Activated gamma-delta T cell treated with Interleukin-2 at 50 U/mL for 16 hours (primary cell): ENCODE measurements at places on chromosomes 5 and 9.

GRCh38 chr5:16740811-16741392, 124.1 kb upstream of the RETREG1 start:
- no peak for DNase-seq

DNA sequence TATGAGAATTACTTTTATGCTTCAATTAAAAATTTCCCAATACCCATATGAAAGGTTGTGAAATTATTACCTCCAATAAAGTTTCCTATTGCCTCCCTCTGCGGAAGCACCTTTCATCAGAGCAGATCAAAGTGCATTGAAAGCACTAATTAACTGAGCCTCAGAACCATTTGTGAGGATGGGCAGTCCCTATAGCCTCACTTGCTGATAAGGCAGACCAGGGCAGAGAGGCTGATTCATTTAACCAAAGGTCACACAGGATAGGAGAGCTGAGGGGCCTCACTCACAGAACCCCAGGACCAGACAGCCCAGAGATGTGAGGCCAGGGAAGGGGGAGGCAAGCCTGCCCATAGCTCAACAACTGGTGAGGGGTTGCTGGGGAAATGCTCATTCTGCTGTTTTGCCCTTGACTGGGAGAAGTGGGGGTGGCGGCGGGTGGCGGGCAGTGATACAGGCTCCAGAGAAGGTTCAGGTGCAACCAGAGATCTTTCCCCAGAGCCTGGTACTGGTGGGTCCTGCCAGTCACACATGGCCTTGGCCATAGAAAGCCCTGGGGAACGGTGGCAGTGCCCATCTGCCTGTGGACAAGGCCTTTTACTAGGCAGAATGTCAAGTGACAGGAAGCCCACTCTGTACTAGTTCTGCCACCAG, 57.9 kb downstream of the MACROH2A1 start:
- no peak for DNase-seq

- no peak for DNase-seq
Observed at GRCh38 chr9:131012023-131012334, 3.0 kb downstream of the LAMC3 start.

GRCh38 chr5:177126771-177127170, 6.8 kb upstream of the NSD1 start:
- no peak for DNase-seq

- no peak for DNase-seq
Observed at GRCh38 chr5:53890490-53890889, 330.1 kb downstream of the NDUFS4 start.

DNA sequence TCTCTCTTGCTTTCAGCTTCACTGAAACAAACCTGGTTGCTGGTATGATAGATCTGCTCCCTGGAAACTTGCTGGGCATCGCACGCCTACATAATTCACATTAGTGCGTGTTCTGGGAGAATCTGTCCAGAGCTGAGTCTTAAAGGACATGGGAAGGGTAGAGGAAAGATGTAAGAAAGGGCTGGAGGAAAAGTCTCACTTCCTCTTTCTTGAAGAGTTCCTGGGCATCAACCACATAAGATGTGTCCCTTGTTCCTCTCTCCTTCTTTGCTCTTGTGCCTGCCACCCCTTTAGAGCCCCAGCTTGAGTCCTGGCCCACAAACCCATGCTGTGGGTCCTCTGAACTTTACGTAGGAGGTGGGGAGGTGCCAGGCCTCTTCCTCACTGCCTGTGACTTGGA, 205.3 kb upstream of the PANK3 start:
- DNase-seq = no peak

- DNase-seq = no peak
Observed at GRCh38 chr9:2761424-2761823, 44.1 kb downstream of the KCNV2 start.

- no peak for DNase-seq
Observed at GRCh38 chr5:135382106-135382790, 16.8 kb downstream of the MACROH2A1 start.

DNA sequence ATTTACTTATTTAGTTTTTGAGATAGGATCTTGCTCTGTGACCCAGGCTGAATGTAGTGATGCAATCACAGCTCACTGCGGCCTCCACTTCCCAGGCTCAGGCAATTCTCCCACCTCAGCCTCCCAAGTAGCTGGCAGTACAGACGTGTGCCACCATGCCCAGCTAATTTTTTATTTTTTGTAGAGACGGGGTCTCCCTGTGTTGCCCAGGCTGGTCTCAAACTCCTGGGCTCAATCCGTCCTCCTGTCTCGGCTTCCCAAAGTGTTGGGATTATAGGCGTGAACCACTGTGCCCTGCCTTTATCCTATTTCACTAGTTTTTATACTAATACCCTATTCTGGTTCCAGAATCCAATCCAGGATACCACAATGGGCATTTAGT, 6.8 kb downstream of the RPS14 start:
- no peak for DNase-seq

- DNase-seq = no peak
Observed at GRCh38 chr9:88143957-88144625, 5.8 kb upstream of the SPATA31C2 start.

DNA sequence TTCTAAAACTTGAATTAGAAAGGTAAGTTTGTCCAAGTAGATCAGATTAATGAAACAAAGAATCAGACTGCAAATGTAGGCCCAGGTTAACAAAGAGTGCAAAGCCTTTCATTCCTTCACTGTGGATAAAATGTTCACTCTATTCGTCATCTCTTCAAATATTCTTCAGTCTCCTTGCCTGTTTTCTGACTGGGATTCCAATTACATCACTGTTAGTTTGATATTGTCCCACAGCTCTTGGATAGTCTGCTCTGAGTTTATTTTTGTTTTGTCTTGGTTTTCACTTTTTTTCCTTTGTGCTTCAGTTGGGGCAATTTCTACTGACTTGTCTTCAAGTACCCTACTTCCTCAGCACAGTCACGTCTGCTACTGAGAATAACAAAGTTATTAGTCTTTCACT, 38.5 kb upstream of the GZMA start:
- DNase-seq = no peak

DNA sequence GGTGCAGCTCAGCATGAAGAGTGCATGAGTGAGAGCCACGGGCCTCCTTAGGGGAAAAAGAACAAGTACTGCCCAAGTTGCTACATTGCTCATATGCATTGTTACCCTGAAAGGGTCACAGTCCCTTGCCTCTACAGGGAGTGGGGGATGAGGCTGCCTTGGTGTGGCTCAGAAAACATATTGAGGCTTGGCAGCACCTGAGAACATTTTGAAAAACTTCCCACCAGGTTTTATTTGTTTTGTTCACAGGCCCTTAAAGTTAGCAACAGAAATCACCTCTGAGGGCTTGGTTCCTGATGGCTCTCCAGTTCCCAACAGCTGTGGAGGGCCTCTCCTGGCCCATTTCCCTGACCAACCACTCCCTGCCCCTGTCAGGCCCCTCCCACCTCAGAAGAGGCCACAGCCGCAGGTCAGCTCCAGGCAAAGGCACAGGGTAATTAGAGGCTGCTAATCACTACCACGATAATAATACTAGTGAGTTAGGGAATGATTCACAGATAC, 90.7 kb upstream of the ADRA1B start:
- no peak for DNase-seq

GRCh38 chr9:127755061-127756060, 20.3 kb upstream of the TOR2A start:
- no peak for DNase-seq

GRCh38 chr5:92801911-92802310, 779.1 kb downstream of the NR2F1-AS1 start:
- no peak for DNase-seq

- DNase-seq = no peak
Observed at GRCh38 chr5:128927644-128928043, 37.6 kb upstream of the SLC27A6 start.

GRCh38 chr9:118732998-118733397, 636.2 kb downstream of the BRINP1 start:
- DNase-seq = no peak

- DNase-seq = no peak
Observed at GRCh38 chr5:98933445-98934072, 4.8 kb upstream of the CHD1 start.
